IMR-90 (cell line): ENCODE measurements at places on chromosomes 6 and 20. TPM values are rescaled to one million over a fixed set of nuclear protein-coding genes. Genes with fewer than 3 reads are reported as not detected.

Gene RAET1L
- not detected in 2 replicates for total RNA-seq

Gene ENPP5
- under 0.01 TPM in 1 of 2 replicates, not detected in the other for total RNA-seq

DNA sequence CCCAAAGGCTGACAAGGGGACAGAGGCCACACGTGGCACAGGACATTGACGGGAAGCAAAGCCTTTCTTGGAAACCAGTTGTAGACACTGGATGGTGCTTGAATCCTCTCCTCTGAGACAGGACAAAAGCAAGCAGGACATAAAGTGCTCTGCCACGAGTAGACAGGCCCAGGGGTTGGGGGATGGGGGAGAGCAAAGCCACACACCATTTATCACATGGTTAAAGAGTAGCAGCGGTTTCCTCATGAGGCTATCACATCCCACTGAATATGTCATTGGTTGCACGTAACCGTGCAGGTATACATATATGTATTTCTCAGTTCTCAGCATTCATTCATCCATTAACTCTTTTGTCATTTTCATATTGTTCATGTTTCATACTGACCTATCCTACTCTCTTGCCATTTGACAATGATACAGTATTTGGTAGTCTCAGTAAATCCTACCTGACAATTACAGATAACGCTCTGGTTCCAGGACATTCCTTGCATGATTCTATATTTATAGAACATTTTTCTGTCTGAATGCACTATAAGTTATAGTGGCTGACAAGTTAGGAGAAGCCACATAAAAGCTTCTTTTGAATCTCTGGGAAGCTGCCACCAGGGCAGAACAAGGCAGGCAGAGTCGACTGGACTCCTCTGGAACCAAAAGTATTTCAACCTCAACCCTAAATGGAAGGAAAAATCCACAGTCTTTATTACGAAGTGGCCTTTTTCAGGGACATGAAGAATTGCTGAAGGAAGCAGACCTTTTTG lies 23.5 kb downstream of the METTL24 start:
- no peak for DNase-seq

GRCh38 chr6:30688569-30688968 lies 2.1 kb upstream of the PPP1R18 start:
- no peak for DNase-seq

DNA sequence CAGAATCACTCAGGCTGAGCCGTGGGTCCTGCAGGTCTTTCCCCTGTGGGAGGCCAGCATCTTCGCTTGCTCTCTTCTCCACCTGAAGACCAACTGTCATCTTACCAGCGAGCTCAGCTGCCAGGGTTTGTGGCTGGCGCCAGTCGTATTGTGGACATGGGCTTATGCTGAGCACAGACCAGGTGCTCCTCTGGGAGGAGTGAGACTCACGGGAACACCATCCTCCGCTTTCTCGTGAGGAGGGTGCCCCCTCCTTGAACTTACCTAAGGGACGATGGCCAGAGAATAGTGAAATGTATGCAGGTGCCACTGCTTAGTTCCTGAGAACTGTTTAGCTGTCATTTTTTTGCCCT lies 17.1 kb downstream of the WRNIP1 start:
- no peak for DNase-seq

DNA sequence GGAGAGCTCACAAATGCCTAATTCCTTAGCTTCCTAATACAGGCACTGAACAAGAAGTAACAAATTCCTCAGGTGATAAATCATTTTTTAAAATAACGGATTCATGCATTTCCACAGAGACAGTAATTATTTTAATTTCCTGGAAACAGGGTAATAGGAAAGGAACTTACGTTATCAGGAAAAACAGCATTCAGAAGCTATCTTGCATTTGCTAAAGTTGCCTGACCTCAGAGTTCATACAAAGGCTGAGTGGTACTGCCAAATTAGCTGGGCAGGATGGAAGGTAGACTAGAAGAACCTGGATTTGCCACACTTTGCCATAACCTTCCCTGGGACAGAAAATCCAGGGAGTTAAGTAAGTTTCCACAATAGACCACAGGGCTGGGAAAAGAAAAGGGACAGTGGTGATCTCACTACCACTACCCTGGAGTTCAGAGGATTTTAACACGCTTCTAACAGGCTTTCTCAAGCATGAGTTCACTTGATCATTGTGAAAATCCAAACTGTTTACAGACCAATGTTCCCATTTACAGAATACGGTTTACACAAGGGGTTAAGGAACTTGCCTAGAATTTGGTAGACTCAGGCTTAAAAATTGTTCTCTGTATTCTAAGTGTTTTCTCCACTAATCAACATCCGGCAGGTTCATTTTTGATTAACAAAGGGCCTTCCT lies 57.0 kb downstream of the KIF13A start:
- DNase-seq, result peak; percentile 40

DNA sequence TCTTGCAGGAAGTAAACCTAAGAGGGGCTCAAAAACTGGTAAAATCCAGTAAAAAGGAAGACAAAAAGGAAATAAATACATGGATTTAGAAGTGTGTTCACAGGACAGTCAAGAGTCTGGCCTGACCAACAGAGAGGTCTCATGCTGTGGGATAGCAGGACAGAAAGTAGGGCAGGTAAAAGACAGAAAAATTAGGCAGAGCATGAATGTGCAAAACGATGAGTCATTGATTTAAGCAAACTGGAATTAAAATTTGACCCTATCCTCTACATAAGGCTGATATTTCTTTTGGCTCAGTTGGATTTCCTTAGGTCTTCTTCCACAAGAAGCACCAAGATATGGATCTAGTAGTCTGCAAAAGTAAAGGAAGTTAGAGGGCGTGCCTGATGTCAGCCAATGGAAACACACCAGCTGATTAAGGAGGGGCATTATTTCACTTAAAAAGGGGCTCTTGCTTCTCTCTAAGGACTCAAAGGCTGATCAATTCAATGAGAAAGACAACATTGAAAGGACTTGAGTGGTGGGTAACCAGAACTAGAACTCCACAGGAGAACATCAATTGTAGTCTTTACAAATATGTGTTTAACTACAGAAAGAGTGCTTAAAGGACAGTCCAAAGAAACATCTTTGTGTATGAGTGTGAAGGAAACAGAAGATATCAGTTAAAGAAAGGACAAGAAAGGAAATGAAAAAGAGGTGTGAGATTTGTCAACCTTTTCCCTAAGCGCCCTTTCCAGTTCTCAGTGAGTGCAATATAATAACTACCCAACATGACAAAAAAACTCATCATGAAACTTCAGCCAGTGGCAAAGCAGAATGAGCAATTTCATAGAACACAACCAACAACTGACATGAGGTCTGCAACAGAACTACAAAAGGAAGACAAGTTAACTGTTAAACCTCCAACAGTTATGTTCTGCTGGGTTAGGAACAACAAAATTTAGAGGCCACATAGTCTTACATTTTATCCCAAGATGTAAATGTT lies 19.4 kb upstream of the MYB start:
- DNase-seq, result no peak

- no peak for DNase-seq
Observed at GRCh38 chr6:53943395-53943794, 148.6 kb downstream of the LRRC1 start.
